CD8-positive, alpha-beta memory T cell (primary cell): ENCODE measurements at places on chromosomes 12 and 14.

GRCh38 chr12:80173083-80173864, 73.9 kb downstream of the OTOGL start:
- DNase-seq = no peak

- no peak for DNase-seq
These were observed 15.5 kb downstream of the GPR68 start for GRCh38 chr14:91229005-91229382.

GRCh38 chr14:75999511-76000190, 14.1 kb downstream of the IFT43 start:
- no peak for DNase-seq

- no peak for DNase-seq
These were observed 15.5 kb downstream of the UBC start for GRCh38 chr12:124898923-124899294.

GRCh38 chr12:132029503-132030300, 80.0 kb downstream of the EP400 start:
- DNase-seq = no peak

DNA sequence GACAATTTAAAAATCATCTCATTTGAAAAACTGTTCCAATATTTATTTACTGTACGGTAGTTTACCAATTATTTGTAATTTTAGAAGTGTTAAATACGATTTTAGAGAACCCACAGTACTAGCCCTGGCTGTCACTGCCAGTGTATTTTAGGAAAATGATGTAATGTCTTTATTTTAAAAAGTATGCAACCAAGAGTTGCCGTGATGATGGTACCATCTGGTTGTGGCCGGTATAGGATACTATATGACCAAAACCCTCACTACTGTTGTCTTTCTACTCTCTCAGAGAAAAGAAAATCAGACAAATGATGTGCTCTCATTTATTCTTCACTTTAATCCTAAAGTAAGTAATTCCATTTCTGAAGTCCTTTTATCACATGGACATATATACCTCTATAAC, 395.0 kb downstream of the FOXG1 start:
- no peak for DNase-seq

DNA sequence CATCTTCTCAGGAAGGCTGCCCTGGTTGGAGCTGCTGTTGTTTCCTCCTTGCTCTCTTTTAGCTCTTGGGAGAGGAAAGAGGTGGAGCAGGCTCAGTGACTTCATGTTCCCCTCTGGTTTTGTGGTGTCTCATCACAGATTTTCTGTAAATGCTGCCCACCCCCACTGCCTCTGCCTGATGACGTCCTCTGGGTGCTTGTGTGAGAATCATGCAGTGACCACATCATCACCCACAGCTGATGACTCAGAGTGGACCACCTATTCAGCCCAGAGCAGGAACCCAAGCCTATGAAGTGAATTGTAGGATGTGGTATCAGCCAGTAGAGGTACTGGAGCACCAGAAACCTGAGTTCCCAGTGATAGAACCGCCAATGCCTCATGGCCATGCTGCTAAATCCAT, at the start of gene GZMB:
GZMB (minus strand) TSS at position 33 of the 400 bp plus-strand sequence; CDS start at position 3, 30 bp downstream.
- peak; percentile 76 for DNase-seq

- DNase-seq = no peak
These were observed 21.3 kb downstream of the SCAF11 start for GRCh38 chr12:45969084-45969483.

GRCh38 chr12:120762086-120762485, 36.5 kb downstream of the ACADS start:
- DNase-seq = no peak

DNA sequence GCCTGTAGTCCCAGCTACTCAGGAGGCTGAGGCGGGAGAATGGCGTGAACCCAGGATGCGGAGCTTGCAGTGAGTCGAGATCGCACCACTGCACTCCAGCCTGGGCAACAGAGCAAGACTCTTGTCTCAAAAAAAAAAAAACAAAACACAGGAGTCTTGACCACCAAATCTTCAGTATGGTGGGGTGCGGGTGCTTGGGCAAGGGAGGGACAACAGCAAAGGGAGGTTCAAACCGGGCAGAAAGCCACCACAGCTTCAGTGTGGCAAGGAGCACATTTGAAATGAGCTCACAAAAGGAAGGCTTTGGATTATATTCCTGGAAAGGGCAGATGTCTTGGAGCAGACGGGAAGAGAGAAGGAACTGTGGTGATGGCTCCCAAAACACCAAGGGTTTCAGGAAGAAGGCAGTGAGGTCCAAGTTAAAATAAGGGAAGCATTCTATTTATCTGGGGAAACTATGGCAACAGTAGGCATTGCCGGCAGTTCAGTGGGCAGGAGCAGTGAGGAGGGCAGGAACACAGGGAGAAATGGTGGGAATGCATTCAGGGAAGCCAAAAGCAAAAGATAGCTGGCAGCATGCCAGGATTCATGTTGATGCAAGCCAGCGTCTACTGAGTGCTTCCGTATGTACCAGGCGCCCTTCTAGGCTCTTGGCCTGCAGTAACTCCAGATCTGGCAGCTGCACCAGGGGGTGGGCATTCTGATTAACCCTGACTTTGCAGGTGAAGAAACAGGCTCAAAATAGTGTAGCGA, 51.0 kb upstream of the SRSF5 start:
- DNase-seq = peak; percentile 17

DNA sequence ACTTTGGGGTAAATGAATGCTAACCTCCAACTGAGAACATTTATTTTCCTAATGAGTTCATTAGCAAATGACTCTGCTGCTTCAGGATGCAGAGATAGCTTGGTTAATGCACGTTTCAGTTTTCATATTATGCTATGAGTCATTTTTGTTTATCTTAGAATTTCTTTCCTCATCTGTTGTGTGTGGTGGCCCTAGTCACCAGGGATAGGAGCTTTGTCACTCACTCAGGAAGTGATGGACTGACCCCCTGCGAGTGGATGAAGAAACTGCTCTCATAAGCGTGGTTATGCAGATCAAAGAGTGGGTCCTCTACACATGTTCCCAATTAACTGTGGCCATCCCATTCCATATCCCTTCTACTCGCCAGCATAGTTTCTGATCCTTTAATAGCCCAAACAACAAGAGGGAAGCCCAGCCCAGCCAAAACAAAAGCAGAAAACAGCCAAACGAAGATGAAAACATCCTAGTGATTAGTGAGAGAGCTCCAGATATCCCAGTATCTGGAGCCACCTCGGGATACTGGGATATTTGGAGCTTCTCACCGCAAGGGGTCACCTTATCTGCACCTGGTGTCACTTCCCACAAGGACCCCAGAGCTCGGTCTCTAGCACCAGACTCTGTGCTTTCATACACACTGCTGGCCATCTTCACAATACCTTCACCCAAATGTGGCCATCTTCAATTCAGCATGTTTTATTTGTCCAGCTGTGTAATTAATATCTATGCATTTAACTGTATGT, 8.6 kb downstream of the TC2N start:
- DNase-seq = no peak

DNA sequence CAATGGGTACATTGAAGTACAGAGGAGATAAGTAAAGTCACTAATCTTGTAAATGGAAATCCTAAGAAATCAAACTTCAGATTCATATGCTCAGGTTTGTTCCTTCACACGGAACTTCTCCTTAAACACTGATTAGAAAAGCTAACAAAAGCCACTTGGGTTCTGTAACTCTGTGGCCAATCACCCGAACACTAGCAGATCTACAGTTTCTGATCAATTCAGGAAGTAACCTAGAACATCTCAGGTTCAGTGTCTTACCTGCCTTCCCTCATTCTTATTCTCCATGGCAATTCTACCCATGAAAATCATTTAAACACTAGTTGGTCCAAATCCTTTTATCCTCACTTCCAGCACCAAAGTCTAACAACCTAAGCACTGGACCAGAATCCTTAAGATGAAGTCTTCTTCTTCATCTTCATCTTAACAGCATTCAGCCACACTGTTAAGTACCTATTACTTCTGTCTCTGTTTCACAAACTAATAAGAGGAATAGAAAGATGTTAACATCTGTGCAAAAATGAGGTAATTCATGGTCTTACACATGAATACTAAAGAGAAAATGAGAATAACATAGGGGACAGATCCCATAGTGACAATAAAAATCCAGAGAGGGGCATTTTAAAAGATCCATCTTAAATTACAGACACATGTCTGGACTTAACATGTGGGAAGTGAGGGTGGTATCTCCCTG, 184.5 kb downstream of the SSPN start:
- no peak for DNase-seq

GRCh38 chr12:24360907-24361306, 411.4 kb upstream of the SOX5 start:
- no peak for DNase-seq

GRCh38 chr14:28772613-28773012, 6.0 kb downstream of the FOXG1 start:
- no peak for DNase-seq

DNA sequence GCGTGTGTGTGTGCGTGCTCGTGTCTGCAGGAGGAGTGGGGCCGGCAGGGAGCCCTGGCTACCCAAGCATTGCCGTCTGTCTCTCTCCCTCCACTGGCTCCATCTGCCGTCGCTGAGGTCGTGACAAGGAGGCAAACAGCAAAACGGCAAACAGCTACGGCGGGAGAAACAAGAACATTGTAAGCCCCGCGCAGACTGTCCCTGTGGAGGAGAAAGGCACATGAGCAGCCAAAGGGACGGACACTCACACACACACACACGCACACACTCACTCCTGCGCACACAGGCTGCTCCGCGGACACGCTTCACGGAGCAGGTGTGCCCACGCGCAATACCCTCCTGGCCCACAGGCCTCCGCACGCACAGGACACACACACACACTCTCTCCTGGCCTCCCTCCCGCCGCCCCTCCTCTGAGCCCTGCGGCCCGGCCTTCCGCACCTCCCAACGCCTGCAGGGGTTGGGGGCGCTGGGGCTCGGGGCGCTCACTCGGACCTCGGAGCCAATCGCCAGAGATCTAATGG, 905 bp downstream of the CISTR start:
- no peak for DNase-seq

- DNase-seq = peak; percentile 21
These were observed 84.4 kb downstream of the C2CD5 start for GRCh38 chr12:22459838-22460490.

GRCh38 chr12:33044447-33044846, 147.9 kb upstream of the PKP2 start:
- no peak for DNase-seq

DNA sequence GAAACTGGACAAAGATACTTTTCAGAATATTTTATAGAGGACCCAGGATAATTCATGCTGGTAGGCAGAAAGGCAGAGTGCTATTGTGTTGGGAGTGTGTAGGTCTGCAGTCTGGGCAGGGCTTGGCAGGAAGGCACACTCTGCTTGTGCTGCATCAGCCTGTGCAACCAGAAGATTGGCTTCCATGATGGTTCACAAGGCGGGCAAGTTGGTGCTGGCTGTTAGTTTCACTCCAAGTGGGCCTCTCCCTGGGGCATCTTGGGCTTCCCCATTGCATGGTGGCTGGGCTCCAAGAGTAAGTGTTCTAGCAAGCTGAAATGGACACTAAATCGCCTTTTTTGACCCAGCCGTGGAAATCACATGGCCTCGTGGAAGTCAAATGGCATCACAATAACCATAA, 1.8 kb upstream of the UBE2N start:
- no peak for DNase-seq

DNA sequence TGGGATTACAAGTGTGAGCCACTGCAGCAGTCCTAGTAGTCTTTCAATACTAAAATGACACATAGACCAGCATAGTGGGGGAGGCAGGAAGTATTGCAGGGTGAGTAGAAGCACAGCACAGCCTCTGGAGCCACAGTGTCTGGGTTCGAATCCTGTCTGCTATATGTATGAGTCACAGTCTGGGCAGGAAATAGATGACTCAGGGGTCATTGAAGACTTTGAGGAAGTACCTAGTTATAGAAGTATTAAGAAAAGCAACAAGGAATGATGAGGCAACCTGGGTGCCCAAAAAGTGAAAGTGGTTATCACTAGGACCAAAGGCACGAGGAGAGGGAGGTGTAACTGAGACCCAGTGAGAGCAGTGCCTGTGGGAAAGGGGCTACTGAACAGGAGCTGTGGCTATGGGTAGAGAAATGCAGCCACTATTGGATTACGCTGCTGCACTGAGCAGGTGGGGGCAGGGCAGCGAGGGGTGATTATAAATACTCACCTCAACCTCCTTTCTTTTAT, 124.0 kb downstream of the PDE3A start:
- no peak for DNase-seq

- DNase-seq = no peak
These were observed 6.5 kb downstream of the HIP1R start for GRCh38 chr12:122841544-122842321.

- no peak for DNase-seq
These were observed 277.7 kb downstream of the VRK1 start for GRCh38 chr14:97074856-97075255.

DNA sequence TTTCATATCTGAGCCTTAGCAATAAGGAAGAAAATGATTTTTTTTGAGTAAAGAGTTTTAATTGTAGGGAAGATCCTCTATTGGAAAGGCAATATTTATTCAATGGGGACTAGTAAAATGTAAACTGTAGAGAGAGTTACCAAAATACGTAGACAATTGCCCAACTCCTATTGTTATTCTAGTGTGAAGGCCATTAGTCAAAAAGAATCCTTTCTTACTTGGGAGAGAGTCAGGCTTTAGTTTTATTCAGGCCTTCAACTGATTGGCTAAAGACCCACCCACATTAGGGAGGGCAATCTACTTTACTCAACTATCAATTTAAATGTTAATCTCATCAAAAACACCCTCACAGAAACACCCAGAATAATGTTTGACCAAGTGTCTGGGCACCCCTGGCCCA, 485.8 kb upstream of the ATXN7L3B start:
- no peak for DNase-seq

DNA sequence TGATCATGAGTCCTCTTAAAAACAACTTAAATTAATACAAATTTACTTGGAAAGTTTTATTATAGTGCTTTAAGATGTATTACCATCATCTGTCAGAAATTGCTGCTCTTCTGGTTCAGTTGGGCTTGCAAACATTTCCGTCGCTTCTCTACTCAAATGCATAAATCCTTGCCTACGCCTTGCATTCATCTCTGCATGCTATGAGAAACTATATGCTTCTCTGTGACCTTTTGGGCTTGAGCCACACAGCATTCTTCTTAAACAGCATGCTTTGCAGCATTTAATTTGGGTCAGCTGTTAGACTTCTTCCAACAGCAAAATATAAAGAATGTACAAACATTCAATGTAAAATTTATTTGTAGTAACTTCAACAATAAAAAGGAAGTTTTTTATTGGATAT, 305.7 kb upstream of the FLRT2 start:
- DNase-seq = no peak

- DNase-seq = no peak
These were observed 461 bp downstream of the SLC8A3 start for GRCh38 chr14:70188322-70188658.

DNA sequence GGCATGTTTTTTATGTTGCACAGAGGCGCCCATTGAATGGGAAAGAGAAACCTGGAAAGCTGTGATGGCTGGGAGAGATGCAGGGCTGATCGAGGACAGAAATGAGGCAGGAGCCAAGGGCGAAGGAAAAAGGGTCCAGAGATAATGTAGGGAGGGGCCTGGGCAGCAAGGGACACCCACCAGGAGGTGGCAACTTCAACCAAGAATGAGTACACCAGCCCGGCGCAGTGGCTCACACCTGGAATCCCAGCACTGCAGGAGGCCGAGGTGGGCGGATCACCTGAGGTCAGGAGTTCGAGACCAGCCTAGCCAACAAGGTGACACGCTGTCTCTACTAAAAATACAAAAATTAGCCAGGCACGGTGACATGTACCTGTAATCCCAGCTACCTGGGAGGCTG, 4.0 kb downstream of the SSH1 start:
- no peak for DNase-seq

- DNase-seq = no peak
These were observed 49.3 kb downstream of the C14orf132 start for GRCh38 chr14:96088481-96088880.
